ENCODE measurements at places on chromosomes 1 and 21.

GRCh38 chr1:87883906-87884305 lies 555.2 kb downstream of the LMO4 start:
- no peak for DNase-seq

- no peak for DNase-seq
These were observed 445.9 kb downstream of the SETD4 start for GRCh38 chr21:35614396-35614921.

DNA sequence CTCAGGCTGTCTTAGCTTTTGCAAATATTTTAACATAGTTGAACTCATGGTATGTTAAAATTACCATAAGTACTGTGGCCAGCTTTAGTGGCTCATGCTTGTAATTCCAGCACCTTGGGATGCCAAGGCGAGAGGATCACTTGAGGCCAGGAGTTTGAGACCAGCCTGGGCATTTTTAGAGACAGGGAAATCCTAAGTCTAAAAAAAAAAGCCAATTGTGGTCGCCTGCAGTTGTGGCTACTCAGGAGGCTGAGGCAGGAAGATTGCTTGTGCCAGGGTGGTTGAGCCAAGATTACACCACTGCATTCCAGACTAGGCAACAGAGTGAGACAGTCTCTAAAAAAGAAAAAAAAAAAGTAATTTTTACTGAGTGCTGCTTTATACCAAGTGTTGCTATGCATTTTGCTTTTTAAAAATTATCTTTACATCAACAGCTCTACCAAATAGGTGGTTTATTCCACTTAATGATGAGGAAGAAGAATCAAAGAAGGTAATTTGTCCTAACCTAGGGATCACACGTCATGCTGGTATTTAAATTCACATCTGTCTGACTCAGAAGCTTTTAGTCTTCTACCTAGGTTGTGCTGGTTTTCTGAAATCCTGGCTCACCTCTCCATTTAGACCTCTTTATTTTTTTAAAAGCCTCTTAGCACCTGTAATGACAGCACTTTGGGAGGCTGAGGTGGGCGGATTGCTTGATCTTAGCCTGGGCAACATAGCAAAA lies 16.8 kb downstream of the PPP1R12B start:
- no peak for DNase-seq

DNA sequence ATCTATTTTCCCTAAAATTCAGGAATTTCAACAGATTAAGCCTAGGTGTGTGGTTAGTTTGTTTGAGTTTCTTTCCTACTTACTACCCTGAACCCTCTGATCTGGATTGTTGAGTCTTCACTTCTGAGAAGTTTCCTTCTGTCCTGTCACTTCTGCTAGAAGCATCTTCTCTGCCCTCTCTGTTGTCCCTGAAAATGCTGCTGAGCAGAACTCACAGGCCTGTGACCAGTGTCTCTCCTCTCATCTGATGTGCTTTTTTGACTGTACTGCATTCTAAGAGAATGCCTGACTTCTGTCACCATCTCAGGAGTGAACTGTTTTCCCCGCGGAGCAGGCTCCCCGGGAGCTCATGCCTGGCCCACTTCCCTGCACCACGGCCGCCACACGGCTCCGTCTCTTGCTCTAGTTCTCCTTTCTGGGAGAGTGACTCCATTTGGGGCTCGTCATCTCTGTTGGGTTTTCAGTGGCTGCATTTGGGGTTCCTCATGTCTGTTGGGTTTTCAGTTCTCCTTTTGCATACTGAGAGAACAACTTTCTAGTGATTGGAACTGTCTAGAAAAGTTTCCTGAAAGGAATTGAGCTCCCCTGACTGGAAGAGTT lies 77.9 kb downstream of the POFUT2 start:
- no peak for DNase-seq

DNA sequence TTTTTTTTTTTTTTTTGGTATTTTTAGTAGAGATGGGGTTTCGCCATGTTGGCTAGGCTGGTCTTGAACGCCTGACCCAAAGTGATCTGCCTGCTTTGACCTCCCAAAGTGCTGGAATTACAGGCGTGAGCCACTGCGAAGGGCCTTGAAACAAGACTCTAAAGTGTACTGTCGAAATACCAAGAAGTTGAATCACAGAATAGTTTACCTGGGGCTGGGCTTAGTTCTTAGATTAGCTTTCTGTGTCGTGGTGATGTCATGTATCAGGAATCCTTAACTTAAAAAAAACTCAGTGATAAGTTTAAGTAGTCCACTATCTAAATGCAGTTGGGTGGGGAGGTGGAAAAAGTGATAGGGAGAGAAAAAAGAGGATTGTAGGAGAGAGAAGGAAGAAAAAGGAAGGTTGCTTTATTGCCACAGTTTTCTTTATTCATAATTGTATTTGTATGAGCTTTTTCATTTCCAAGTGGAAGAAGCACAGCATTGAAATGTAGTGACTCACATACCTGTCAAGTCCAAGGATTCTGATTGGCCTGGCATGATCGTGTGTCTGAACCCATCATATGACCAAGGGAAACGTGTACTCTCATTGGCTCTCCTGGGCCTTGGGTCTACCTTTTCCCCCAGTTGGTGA lies 13.4 kb downstream of the ITSN1 start:
- no peak for DNase-seq

DNA sequence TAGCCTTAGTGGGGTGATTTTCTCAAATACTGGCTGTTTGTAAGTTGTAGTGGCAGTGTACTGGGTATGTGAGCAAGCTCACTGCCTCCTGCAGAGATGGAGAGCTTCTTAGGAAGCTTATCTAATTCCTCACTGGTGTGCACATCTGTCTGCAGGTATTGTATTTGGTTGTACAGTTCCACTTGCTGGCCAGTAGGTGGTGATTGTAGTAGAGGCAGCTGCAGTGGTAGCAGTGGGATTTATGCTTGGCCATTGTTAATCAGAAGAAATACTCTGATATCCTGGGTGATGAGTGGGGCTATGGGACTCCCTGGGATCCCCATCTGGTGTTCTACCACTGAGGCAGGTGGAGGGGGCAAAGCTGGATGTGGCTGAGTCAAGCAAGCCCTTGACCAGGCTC lies 276.1 kb upstream of the SPAG17 start:
- DNase-seq: no peak

- no peak for DNase-seq
These were observed 20.1 kb downstream of the NPHP4 start for GRCh38 chr1:5972198-5972520.

DNA sequence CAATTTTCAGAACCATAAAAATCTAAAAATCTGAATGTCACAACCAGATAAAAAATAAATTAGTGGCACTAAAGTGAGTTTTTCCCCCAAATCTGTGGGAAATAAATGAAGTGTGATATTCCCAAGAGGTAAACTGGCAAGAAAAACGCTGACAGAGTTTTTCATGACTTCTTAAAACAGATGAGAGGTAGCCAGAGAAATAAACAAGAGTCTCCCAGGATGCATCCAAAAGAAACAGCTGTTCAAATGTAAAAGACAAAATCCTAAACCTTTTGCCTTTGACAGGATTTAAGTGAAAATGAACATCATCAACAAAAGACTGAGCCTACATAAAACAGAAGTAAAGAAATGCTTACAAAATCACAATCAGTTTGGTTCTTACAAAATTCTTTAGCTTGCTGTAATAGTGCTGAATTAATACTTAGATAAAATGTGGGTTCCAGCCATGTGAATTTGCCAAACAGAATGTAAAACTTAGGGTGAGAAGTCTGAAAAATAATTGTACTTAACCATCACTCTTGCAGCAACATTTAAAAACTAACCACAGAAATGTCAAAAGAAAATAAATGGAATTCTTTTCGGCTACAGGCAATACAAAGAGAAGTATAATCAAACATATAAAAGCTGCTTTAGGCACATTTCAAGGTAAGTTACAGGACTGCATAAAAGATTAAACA lies 133.6 kb downstream of the EIF4G3 start:
- DNase-seq: no peak

DNA sequence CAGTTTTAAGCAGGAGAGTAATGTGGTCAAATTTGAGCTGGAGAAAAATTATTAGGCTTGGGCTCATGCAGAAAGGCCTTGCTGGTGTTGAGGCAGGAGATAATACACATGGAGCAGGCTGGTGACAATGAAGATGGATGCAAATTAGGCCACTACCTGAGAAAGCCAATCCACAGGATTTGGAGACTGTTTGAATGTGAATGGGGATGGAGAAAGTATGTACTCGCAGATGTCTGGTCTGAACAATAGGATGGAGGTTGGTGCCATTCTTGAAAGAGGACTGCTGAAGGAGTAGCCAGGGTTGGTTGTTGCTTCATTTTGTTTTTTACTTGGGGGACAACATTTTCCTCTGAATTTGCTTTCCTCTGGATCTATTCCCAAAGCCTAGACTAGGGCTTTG lies 8.0 kb upstream of the KIRREL1 start:
- no peak for DNase-seq

- no peak for DNase-seq
These were observed 801 bp upstream of the GORAB start for GRCh38 chr1:170530972-170531757.

DNA sequence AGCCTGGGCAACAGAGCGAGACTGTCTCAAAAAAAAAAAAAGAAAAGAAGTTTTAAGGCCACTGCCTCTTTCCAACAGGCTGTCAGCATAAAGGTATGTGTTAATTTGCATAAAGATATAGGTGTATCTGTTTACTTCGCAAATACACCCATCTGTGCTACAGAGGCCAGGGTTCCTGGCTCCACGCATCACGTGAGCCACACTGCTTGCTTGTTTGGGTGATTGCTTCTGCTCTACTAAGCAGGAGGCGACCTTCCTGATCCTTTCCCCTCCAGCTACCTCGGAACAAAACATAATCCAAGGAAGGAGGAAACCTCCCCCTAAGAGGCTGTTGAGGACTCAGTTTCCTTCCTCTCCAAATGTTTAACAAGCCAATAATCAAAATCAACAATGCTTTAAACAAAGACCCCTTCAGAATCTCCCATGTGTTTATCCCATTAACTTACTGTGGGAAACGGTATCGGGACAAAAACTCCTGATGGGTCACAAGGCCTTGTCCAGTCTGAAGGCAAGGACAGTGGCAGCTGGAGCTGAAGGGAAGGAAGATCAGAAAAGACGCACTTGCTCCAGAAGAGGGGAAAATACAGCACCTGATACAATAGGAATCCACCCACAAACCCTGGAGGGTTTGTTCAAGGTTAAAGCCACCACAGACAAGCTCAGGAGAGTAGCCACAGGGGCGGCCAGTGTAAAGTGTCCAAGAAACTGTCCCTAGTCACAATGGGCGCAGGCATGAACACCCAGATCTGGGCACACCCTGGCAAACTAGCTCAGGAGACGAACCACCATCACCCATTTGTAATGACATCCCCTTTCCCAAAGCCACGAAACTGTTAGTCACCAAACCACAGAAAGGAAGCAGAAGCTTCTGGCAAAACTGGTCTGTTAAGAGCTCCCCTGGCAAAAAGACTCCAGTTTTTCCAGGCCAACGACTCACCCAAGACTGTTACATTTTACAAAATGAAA lies 17.2 kb downstream of the CTNNBIP1 start:
- no peak for DNase-seq

DNA sequence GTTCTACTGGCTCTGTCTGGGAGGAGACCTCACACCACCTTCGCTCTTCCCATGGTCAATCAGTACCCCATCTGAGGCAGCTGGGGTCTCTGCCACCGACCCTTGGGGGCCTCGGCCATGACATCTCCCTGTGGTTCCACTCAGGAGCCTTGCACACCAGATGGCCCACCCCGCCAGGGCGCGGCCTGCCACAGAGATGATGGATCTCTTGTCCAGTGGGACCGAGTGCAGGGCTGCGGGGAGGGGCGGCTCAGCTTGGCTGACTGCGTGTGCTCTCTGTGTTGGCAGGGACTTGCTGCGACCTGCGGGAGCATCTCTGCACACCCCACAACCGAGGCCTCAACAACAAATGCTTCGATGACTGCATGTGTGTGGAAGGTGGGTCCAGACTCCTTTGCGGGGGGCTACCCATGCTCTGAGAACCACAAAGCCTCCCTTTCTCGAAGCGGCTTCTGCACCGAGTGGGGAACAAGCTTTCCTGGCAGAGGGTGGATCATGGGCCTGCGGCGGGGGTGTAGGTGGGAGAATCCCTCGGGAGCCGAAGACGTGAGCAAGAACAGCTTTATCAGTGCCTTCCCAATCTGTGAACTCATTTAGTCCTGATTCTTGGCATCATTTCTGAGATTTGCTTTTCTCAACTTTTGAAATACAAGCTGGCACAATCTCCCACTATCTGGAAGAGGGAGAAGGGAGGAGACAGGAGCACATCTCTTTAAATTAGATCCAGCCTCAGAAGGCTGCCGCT lies 20.9 kb upstream of the AGTRAP start:
- no peak for DNase-seq

- no peak for DNase-seq
These were observed 64.7 kb downstream of the TPR start for GRCh38 chr1:186310307-186310706.

GRCh38 chr1:44714944-44715571 lies 15.9 kb downstream of the RNU5D-1 start:
- DNase-seq: peak; percentile 82

- DNase-seq: no peak
These were observed 21.3 kb upstream of the CDCP2 start for GRCh38 chr1:54174106-54174505.

- peak; percentile 51 for DNase-seq
These were observed 255.8 kb upstream of the CACYBP start for GRCh38 chr1:174743654-174744561.

DNA sequence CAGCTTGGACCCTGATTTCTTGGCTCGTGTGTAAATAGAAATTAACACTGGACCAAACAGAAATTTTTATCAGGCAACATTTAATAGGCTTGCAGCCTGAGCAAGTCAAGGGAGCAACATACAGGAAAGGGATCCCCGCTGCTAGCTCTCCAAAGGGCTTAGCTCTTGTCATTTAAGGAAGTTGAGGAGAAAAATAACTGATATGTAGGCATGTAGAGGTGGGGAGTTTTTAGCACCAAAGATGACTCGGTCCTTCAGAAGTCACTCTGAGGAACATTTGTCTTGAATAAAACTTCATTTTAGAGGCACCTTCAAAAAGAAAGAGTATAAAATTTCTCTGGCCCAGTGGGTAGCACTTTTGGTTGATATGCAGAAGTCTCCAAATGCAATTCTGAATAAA lies 27.1 kb downstream of the GBP2 start:
- DNase-seq: no peak

DNA sequence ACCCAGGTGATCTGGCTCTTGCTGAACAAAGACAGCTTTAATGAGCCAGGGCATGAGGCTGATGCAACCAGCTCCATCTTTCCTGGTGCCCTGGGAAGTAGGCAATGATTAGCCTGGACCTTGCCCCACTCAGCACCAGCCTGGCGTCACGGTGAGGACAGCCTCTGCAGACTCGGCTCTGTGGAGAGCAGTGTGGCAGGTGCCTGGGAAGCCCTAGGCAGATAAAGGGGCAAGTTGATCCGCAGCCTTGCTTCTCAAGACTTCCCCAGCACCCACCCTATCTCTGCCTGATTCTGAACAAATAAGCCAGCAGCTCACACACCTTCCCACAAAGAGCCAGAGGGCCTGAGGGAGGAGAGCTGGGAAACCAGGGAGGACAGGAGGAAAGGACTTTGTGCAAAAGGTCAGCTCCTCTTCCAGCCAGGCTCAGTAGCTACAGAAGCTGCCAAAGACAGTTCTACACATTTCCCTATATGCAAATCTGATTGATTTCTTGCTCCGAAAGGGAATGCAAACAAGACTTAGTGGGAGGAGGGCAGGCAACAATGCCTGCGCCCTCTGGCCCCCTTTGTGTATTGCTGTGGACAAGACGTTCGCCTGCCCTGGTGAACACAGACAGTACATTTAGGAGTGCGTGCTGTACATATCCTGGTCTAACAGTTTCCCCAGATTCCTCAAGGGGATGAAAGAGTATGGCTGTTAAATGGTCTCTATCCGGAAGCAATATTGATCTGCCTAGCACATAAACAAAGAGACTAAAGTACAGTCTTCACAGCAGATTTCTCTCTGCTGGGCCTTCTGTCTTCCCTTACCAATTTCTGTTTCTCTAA lies 63.8 kb downstream of the BCAR3 start:
- no peak for DNase-seq

Measured in CD4-positive, alpha-beta T cell treated with Interleukin-12 subunit alpha and Interleukin-12 subunit beta, for 1 hour (primary cell).